ENCODE measurements at places on chromosomes 3 and 15. TPM values are rescaled to one million over a fixed set of nuclear protein-coding genes. Genes with fewer than 3 reads are reported as not detected.
A peak's percentile ranks its signal among the peaks of the same experiment; 100 is the strongest.

- no peak for DNase-seq
Measured at GRCh38 chr15:74777769-74778598, 3.9 kb upstream of the CSK start.

- DNase-seq: no peak
Measured at GRCh38 chr3:48765376-48765775, 48.4 kb upstream of the IP6K2 start.

GRCh38 chr3:69445498-69445897, 59.6 kb upstream of the FRMD4B start:
- no peak for DNase-seq

GRCh38 chr3:24259901-24260512, 234.6 kb downstream of the THRB start:
- peak; percentile 14 for DNase-seq

GRCh38 chr3:181250714-181251113, 261.2 kb upstream of the DNAJC19 start:
- no peak for DNase-seq

GRCh38 chr3:171614318-171614921, 154.2 kb upstream of the TNIK start:
- DNase-seq: no peak

- no peak for DNase-seq
Measured at GRCh38 chr15:45328663-45329062, 49.7 kb downstream of the GATM start.

DNA sequence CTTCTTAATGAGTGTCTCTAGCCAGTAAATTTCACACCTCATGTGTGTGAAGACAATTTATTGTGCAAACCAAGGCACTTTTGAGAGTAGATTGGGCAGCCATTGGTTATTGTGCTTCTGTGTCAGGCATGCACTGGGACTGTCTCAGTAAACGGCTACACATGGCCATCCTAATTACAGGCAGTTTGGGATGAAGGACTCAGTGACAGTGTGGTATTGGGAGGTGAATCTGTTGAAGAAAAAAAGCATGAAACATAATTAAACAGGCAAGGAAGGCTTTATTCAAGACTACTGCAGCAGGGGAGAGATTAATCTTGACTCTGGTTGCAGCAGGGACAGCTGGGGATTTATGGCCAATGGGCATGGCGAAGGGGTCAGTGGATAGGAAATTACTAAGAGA, 57.8 kb upstream of the NUDT16 start:
- no peak for DNase-seq

DNA sequence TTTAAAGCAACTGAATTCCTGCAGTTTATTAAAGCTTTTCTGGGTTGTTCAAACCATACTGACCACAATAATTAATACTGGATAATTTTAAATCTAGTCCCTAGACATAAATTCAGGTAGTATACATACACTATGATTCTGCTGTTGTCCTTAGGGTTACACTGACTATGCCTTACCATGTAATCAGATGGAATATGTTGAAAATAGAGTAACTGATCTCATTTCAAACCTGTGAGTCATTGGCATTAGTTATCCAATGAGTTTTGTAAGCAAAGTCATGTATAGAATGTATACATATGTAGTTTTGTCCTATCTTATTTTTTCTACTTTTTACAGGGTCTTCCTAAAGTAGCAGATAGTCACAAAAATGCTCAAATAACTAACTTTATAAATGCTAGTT, 517.1 kb upstream of the CCDC54 start:
- DNase-seq: no peak

GRCh38 chr15:83102346-83102745, 5.1 kb upstream of the TM6SF1 start:
- DNase-seq: no peak

- no peak for DNase-seq
Measured at GRCh38 chr3:94416768-94417167, 353.9 kb downstream of the NSUN3 start.

DNA sequence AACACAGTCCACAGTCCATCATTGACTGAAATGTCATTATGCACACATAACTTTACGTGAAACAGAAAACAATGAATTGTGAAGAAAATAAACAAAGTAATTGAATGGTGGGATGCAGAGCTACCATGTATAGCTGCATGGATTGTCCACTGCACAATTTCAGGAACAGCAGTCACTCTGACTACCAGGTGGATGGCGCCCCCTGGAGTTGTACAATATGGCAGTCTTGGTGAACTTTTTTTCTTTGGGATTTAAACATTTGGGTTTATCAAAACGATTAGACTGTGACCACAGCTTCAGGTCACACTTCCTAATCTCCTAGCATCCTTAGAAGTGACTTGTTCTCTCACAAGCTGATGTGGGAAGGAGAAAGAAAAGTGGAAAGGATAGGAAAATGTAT, 48.9 kb upstream of the TCF12 start:
- no peak for DNase-seq

GRCh38 chr3:7543294-7543880, 682.5 kb downstream of the GRM7 start:
- DNase-seq: no peak

DNA sequence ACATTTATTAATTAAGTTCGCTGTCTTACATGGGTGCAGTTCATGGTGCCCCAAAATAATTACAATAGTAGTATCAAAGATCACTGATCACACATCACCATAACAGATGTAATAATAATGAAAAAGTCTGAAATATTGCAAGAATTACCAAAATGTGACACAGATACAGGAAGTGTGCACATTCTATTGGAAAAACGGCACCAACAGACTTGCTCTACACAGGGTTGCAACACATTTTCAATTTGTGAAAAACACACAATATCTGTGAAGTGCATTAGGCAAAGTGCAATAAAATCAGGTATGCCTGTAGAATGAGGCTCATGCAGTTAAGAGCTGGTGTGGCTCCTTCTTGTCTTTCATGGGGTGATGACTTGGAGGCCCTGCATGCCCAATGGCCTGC, 265.8 kb downstream of the RPLP1 start:
- no peak for DNase-seq

DNA sequence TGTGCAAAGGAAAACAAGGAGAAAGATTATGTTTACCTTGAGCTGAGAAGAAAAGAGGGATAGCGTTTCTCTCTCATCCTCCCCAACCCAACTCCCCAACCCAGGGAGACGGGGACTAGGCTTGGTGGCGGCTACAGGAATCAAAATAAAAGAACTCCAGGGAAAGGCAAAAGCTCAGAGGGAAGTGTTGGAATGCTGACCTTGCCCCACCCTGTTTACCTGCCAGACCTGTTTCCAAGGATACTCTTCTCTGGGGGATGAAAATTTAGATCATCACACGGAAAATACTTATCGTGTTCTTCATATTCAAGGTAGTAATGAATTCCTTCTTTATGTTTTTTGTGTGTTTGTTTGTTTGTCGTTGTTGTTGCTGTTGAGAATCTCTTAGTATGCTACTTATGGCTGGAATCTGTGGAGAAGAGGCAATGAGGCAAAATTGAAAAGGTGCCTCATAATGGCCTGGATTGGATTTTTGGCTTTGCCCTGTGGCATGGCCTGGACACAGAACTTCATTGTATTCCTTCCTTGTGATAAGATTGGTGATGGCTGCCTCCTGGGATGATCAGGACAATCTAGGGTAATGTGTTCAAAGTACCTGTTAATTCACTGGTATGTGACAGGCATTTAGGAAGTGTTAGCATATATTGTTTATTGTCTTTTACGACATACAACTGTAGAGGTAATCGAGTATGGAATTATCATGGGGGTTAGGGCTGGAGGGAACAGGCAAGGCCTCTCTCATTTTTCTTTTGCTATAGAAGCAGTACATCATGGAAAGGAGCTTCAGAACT, 11.1 kb upstream of the TPRG1 start:
- no peak for DNase-seq

- no peak for DNase-seq
Measured at GRCh38 chr15:70128414-70129140, 30.9 kb upstream of the TLE3 start.

DNA sequence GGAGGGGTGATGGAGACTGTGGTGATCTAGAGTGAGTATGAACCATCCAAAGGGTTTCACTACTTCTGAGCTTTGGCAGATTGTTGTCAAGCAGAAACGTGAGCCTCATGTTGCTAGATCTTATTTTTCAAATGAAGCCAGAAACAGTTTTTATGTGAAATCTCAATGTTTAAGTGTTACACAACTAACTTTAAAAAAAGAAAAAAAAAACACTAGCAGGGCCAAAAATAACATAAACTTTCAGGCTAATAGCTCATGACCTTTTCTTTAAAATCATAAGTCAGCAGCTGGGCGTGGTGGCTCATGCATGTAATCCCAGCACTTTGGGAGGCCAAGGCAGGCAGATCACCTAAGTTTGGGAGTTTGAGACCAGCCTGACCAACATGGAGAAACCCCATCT, 2.1 kb upstream of the HTR3D start:
- no peak for DNase-seq

- DNase-seq: no peak
Measured at GRCh38 chr15:88465633-88466224, 1.5 kb downstream of the MRPL46 start.

DNA sequence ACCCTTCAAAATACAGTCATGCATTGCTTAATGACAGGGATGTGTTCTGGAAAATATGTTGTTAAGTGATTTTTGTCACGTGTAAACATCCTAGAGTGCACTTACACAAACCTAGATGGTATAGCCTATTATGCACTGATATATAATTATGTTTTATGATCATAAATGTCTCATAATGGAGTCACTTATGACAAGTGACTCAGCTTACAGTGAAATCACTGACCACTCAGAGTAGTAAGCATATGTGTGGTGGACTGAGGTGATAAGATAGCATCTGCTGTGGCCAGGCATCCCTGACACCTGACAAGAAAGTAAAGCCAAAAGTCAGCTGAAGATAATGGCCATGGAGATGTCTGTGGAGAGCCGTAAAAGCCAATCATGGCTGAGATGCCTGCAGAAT, 5.4 kb downstream of the ACAD11 start:
- DNase-seq: no peak

DNA sequence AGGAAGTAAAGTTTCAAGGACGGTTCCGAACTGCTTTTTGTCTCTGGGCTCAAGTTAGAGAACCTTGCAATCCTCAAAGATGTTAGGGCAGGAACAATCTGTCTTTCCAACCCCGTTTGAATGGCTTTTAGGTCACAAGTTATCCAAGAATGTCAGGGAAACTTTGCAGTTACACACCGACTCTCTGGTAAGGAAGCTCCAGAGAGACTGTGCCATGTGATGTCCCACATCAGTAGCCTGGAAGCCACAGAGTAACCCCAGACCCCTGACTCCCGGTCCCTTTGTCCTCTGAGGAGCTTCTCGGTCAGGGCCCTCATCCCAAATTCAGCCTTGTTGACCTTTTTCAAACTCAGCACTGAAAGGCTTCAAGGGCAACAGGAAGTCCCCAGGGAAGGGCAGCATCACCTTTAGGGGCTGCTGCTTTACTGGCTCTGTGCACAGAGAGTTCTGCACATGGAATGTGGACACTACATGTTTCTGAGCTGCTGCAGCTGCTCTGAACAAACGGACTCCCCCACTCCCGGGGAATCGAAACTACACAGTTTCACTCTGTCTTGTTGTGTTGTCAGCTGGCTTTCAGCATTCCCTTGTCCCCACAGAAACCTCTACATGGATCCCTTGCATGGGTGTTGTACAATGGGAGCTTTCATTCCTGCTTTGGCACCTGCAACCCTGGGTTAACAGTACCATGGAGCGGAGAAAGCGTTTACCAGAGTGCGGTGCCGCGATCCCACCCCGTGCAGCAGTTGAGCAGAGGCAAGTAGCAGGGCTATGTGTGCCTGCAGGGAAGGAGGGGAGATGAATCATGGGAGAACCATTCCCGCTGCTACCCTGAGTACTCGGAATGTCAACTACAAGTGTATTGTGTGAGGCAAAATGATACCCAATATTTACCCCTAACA, 408.2 kb upstream of the THBS1 start:
- no peak for DNase-seq

DNA sequence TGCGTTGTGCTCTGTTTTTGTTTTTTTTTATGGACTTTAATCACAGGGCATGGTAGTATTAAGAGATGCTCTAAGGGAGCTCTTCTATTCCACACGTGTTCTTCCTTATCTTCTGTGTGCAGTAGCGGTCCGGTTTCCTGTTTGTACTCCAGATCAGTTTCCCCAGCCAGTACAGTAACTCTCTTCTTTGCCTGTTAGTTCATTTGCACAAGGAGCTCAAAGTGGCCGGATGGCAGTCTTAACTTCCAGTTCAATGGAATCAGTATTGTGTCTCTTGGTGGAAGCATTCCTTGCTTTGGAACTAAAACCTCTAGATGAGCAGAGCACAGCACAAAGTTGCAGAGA, 122.0 kb downstream of the KLF13 start:
- no peak for DNase-seq

GRCh38 chr3:158732856-158733200, 571 bp upstream of the RARRES1 start:
- no peak for DNase-seq

GRCh38 chr15:85755942-85756341, 38.8 kb downstream of the KLHL25 start:
- DNase-seq: no peak

GRCh38 chr3:66255865-66256264, 35.1 kb downstream of the SLC25A26 start:
- DNase-seq: no peak

- no peak for DNase-seq
Measured at GRCh38 chr3:60240492-60240891, 1010.8 kb downstream of the FHIT start.

DNA sequence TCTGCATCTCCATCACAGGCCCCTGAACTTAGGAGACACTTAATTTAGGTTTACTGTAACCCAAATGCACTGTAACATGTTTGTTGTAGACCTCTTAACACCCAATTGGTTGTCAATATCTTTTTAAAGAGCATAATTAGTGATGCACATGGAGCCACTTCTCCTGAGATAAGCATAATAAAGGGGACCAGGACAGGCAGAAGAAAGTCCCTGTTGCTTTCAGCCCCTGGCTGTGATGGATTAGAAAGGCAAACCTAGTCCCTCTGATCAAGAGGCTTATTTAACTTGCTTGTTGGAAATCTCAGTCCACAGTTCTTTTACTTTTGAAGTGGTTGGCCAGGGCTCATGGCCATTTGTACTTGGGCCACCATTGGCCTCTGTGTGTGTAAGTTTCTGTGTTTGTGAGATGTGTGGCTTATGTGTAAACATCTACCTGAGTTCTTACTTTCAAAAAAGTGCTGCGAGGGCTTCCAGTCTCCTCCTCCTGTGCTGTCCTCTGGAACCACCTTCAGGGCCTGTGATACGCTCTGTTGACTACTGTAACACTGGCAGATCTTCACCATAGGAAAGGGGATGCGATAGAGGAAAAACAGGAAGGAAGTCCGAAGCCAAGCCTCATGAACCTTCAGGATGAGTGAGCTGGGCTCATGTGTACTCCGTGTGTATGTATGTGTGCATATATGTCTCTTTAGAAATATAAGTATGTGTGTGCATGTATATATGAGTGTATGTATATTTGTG, 136.2 kb downstream of the EPHB1 start:
- DNase-seq: no peak

CCR9 gene
- total RNA-seq: not detected

CCDC66 gene
- 11.0 TPM for total RNA-seq

CFAP20DC gene
- total RNA-seq: not detected

TNFSF10 gene
- total RNA-seq: 13.8 TPM

MYLK gene
- 563 TPM for total RNA-seq

ZIC4 gene
- total RNA-seq: not detected

C15orf62 gene
- not detected for total RNA-seq

KCNMB2 gene
- not detected for total RNA-seq

GPR176 gene
- 43.0 TPM for total RNA-seq

IL5RA gene
- not detected for total RNA-seq

CMTM8 gene
- 2.8 TPM for total RNA-seq

All from thoracic aorta (tissue), 2 donors.